ENCODE measurements at places on chromosomes 1 and 21. TPM values are rescaled to one million over a fixed set of nuclear protein-coding genes. Genes with fewer than 3 reads are reported as not detected.

OR10J1 gene
- not detected for total RNA-seq

HSPB7 gene
- 29.1 TPM for total RNA-seq

C1orf226 gene
- total RNA-seq: 15.2 TPM

ZFP69 gene
- total RNA-seq: 2.9 TPM

RABIF gene
- 8.7 TPM for total RNA-seq

SPRR1A gene
- not detected for total RNA-seq

WARS2 gene
- 14.8 TPM for total RNA-seq

DNASE2B gene
- total RNA-seq: not detected

LCE1B gene
- total RNA-seq: not detected

KRTAP19-1 gene
- not detected for total RNA-seq

LIPI gene
- total RNA-seq: not detected

PSMB2 gene
- 44.1 TPM for total RNA-seq

LAMB3 gene
- total RNA-seq: 59.7 TPM
